NCI-H1092 (cell line): ENCODE measurements at places on chromosomes 4 and X.

DNA sequence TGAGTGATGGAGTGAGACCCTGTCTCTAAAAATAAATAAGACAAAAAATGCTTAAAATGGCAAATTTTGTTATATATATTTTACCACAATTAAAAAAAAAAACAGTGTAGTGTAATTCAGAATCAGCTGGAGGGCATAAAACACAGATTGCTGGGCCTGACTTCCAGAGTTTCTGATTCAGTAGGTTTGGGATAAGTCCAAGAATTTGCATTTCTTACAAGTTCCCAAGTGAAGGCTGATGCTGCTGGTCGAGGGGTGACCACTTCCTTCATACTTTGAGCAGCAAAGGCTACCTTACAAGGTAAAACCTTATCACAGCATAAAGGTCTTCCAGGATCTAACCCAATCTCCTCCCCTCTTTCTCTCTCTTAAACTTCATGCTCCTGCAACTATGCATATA is 40.7 kb downstream of the KLHL8 start:
- no peak for DNase-seq

GRCh38 chrX:108020631-108021030 is 24.2 kb upstream of the VSIG1 start:
- DNase-seq, result no peak

DNA sequence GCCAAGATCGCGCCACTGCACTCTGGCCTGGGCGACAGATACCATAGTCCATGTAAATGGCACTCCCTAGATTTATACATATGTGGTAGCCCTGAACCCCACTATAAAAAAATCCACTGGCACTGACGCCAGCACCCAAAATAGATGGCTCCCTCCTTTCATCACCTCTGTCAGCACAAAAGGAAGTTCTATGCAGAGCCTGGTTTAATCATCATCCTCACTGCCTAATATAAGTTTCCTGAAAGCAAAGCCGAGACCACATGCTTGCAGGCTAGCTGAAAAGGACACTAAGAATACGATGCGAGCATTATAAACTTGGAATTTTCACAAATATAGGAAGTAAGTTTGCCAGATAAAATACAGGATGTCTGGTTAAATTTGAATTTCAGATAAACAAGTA is 27.5 kb upstream of the DOCK11 start:
- DNase-seq, result no peak

DNA sequence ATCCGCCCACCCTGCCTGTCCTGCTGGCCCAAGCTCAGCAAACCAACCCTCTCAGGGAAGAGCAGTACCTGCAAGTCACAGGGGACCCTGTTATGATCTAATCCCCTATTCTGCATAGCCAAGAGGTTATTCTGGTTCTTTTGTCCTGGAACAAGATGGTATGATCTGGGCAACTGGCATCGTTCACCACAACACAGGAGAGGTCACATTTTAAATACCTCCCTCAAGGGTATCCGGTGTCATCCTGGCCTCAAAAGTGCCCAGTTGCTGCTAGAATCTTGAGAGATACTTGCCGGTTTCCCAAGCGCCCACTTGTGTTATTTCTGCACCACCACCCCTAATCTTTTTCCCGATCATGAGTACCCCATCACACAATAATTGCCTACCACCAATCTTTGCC is 497.5 kb downstream of the BCOR start:
- DNase-seq, result no peak

DNA sequence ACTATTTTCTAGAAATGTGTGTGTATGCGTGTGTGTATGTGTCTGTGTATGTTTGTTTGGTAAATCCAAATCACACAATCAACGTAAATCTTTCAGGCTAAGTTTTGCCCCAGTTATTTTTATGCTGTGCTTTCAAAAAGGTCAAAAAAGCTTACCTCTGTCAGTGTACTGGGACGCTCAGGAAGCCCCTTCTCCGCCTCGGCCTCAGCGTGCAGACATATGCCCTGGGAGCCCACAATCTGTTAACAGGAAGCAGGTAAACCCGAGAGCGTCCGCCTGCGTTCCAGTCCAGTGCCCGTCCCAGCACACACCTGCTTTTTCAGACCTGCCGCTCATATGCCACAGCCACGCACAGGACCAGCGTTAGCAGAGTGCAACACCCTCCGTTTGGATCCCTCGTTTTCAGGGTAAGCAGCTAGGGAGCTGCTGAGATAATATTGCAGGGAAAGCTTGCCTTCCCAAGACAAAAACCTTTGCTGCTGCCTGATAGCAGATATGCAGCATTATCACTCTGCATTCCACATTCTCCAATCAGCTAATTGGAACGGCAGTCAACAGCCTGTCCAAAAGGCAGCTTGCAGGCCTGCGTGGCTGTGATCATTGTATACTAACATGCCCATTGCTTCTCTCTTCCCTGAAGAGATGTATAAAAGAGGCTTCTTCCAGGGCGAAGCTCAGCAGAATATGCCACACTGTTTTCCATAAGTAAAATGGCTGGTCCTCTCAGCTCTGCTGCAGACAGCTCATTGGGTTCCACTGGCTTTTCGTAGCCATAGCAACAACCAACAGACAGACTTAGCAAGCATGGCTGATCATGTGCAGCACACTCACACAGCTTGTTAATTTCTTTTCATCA is at the start of gene SORBS2:
Gene SORBS2 (minus strand): TSS at position 686 of the 856 bp plus-strand sequence. CDS start 121,623 bp downstream, outside the sequence.
- peak; percentile 79 for DNase-seq

DNA sequence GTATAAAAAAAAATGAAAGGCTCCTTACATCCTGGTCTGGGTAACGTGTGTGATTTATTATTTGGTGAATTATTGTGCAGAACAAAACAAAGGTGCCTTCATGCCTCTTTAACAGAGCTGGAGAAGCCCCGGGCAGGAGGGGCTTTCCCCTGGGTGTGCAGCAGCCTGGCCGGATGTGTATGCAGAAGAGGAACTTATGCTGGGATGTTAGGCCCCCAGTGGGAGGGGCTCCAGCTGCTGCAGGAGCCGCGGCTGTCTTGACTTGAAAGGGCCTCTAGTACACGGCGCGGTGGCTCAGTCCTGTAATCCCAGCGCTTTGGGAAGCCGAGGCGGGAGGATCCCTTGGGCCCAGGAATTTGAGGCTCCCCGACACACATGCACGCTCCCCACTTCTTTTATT is 16.0 kb downstream of the CCNQ start:
- DNase-seq, result no peak

DNA sequence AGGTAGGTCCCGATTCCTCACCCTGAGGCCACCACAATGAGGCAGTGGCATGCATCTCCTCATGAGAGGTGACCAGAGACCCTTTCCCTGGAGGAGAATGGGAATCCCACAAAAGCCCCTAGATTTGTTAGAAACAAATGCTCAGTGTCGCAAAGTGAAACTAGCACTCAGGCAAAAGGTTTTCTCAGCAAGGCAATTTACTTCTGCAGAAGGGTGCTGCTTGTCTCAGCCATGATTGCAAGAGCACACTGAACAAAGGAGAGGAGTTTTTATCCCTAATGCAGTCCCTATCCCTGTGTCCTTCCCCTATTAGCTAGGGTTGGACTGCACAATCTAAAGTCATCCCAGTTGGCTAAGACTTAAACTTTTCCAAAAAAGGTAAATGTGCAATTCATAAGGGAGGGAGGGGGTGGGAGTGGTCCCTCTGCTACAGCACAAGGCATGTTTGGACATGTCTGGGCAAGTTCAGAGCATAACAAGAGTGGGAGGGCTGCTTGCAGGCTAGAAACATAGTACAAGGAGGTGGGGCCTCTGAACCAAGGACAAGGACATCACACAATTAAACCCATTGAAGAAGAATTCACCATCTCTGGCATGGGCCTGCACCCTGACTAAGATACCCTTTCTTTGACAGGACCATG is 185.3 kb downstream of the CCNG2 start:
- no peak for DNase-seq

DNA sequence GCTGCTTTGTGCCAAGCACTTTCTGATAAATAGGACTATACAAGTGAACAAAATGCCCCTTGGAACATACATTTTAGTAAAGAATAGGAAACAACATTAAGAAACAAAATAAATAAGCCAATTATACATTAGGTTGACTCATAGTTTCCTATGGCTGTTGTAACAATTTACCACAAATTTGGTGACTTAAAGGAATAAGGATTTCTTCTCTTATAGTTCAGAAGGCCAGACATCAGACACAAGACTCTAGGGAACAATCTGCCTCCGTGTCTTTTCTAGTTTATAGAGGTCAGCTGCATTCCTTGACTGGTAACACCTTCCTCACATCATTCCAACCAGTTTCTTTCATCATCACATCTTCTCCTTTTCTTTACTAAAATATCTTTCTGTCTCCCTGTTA is 235.9 kb upstream of the PCDH18 start:
- no peak for DNase-seq

DNA sequence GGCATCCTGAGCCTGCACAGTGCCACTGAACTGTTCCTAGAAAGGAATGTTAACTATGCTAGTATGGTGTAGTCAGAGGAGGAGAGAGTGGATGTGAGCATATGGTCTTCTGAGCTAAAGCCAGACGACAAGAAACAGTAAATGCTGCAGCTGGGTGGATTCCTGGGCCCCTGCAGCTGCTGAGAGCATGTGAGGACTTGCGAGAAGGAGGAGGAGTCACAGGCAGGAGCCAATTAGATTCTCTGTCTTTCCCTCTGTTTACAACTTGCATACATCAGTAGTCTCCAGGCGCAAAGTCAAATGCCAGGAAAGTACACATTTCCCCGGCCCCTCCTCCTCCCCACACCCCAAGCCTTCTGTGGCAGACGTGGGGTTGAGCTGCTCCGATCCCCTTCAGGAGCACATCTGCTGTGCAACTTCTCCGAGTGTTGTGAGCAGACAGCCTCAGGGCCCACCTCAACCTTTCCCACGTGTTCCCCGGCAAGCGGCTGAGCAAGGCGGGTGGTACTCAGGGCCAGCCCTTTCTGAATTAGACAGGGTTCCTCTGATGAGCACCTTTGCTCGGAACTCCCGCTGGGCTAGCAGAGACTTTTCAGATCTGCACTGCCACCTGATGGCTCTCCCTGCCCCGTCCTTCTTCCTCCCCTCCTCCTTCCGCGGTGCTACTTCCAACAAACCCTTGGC is 108.7 kb upstream of the ATP6AP2 start:
- DNase-seq, result peak; percentile 26
